Aorta (tissue), 5 donors: ENCODE measurements at places on chromosomes 5 and 9. TPM values are rescaled to one million over a fixed set of nuclear protein-coding genes. Genes with fewer than 3 reads are reported as not detected.

DNA sequence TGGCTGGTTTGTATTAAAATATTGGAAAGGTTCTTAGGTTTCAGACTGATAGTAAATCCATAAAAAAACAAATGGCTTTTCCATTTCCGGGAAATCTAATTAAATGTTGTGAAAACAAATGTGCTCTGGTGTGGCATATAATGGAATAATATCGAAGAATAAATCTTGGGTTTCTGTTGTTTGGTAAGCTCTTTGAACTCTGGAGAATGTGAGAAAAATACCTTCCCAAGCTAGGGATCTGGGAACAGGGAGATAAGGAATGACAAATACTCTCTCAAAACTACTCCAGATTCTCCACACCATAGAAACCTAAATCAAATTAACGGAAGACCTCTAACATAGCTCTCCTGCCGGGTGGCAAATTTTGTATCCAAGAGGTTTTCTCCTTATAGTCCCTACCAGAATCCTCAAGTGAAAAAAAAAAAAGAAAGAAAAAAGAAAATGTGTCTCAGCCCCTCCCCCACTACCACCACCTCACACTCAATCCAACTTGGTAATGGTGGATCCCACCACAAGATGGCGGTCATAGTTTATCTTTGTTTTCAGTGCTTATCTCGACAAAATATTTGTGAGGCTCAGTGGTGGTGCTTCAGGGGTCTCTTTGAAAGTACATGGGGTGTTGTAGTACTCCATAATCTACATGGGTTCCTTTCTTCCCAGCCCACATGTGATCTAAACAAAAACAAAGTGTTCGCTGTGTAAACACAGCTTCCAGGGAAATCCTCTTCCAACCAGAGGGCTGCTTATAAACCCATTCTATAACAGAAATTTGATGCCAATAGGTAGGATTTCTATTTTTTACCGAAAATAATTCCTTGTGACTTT lies 54.5 kb upstream of the FST start:
- H3K4me1 ChIP-seq: peaks cover 6% of the 10 kb centered on the region
- H3K4me3 ChIP-seq: no peak overlapping the region
- no peaks in the 10 kb centered on the region for H3K36me3 ChIP-seq
- H3K27ac ChIP-seq: no peak overlapping the region

DNA sequence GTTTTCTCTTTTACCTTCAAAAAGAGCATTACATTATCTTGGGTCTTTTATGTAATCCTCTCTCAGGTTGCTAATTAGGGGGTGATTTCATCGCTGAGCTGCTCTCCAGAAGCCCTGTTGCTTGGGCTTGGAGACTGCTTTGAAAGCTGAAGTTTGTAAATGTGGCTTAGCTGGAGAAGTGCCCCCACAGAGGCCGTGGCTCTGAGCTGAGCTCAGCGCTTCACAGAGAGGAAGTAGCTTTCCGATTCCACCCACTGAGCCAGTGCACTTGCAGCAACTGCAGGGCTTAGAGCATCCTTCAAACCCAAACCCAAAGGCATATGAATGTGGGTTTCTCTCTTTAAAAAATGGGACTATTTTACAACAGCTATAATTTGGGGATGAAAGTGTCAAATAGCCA lies 13.7 kb upstream of the NXNL2 start:
- H3K4me1 ChIP-seq: no peaks in the 10 kb centered on the region
- H3K4me3 ChIP-seq: no peak overlapping the region
- H3K27me3 ChIP-seq: no peaks in the 10 kb centered on the region
- peak; percentile 59 for DNase-seq
- no peaks in the 10 kb centered on the region for H3K36me3 ChIP-seq

GRCh38 chr9:120742951-120743416 lies 28.7 kb upstream of the MEGF9 start:
- H3K27me3 ChIP-seq: no peaks in the 10 kb centered on the region
- no peak overlapping the region for H3K4me3 ChIP-seq
- H3K4me1 ChIP-seq: no peaks in the 10 kb centered on the region
- H3K36me3 ChIP-seq: no peaks in the 10 kb centered on the region
- DNase-seq: no peak
- H3K27ac ChIP-seq: no peak overlapping the region

DNA sequence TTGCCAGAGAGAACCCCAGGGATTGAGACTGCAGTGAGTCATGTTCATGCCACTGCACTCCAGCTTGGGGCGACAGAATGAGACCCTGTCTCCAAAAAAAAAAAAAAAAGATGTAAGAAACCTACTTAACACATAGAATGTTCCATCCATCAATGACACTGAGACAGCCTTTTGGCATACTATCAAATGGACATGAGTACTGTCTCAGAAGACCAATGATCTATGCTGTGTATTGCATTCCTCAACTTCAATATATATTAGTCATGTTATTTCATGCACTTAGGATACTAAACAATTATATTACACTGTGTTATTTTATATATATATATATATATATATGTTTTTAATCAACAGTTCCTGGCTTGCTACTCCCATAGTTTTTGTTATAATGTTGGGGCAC lies 57.1 kb upstream of the ANKH start:
- no peaks in the 10 kb centered on the region for H3K4me1 ChIP-seq
- no peaks in the 10 kb centered on the region for H3K27me3 ChIP-seq
- H3K27ac ChIP-seq: no peak overlapping the region
- DNase-seq: no peak

GRCh38 chr5:180970336-180970735 lies 18.3 kb upstream of the BTNL3 start:
- H3K27ac ChIP-seq: no peak overlapping the region
- DNase-seq: no peak
- no peaks in the 10 kb centered on the region for H3K4me1 ChIP-seq
- H3K27me3 ChIP-seq: no peaks in the 10 kb centered on the region
- H3K4me3 ChIP-seq: no peak overlapping the region

DNA sequence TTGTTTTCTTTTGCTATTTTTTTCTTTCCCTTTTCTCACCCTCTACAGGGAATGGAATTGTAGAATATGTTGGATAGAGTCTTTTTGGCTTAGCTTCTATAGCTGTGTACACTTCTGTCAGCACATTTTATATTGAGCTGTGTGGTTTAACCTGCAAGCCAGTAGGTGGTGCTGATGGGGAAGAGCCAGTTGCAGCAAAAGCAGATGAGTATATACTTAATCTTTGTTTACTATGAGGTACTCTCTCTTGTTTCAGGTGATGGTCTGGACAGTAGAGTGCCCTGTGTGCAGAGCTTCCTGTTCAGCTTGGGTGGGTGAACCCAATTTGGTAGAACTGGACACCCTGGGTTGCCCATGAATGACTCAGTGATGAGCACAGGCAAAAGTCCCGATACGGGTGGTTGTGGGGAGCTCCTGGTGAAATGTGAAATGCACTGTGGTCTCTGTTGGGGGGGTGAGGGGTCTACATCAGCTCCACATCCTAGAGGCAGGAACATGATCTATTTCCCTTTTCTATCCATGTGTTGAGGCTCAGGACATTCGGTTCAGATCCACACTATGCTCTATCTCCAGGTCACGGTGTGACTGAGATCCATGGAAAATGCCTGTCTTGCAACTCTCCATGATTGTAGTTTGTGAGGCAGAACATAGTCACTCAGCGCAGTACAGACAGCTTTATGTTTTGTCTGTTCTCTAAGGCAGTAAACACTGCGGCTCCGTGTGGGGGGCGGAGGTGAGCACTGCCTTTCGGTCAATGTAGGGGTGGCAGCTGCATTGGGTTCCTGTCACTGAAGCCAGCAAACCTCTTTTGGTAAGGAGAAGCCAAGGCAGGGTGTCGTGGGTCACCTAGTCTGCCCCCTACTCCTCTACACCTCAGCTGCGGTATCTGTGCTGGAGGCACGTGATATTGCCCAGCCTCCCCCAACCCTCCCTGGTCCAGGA lies 353.2 kb downstream of the PRR16 start:
- H3K4me1 ChIP-seq: no peaks in the 10 kb centered on the region
- no peaks in the 10 kb centered on the region for H3K36me3 ChIP-seq
- H3K4me3 ChIP-seq: no peak overlapping the region
- H3K27ac ChIP-seq: no peak overlapping the region
- no peak for DNase-seq

GRCh38 chr9:133612816-133613215 lies 3.6 kb upstream of the FAM163B start:
- no peak overlapping the region for H3K27ac ChIP-seq
- DNase-seq: peak; percentile 30
- H3K36me3 ChIP-seq: no peaks in the 10 kb centered on the region
- H3K4me3 ChIP-seq: no peak overlapping the region

DNA sequence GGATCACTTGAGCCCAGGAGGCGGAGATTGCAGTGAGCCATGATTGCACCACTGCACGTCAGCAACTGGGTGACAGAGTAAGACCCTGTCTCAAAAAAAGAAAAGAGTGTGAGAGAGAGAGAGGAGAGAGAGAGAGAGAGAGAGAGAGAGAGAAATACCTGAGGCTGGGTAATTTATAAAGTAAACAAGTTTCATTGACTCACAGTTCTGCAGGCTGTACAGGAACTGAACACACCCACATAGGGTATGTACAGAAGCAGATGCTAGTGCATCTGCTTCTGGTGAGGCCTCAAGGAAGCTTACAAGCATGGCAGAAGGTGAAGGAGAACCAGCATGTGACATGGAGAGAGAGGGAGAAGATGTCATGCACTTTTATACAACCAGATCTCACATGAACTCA lies 46.4 kb upstream of the CHD1 start:
- no peak for DNase-seq
- H3K4me1 ChIP-seq: no peaks in the 10 kb centered on the region
- no peak overlapping the region for H3K27ac ChIP-seq
- no peak overlapping the region for H3K4me3 ChIP-seq
- no peaks in the 10 kb centered on the region for H3K36me3 ChIP-seq
- no peaks in the 10 kb centered on the region for H3K27me3 ChIP-seq

DNA sequence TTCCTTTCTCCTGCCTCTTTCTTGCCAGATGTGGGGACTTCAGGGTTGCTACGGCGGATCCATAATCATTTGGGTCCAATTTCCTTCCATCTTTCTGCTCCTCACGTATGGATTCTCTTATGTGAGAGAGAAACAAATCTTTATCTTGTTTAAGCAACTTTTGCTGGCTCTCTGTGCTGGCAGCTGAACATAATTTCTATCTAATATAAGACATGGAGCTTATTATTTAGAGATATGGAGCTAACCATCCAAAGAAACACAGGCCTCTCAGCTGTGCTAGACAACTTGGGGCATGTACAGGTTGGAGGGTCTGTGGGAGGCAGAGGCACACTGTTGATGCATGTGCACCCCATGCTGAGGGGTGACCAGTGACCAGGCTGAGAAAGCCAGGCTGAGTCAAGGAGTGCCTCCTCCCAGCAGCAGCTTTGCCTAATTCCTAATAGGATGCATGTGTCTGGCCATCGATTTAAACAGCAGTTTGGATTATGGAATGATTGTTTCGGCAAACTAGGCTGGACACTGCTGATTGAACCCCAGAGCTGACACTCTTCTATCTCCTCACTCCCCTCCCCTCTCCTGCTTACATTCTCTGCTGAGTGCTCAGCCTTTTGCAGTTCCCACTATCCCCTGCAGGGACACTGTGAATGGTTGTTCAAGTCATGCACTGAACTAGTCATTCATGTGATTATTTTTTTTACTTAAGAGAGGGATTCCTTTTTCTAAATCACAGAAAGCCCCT lies 195.8 kb downstream of the ERCC6L2 start:
- H3K4me1 ChIP-seq: no peaks in the 10 kb centered on the region
- no peak overlapping the region for H3K27ac ChIP-seq
- no peaks in the 10 kb centered on the region for H3K36me3 ChIP-seq

GRCh38 chr5:21844960-21845359 lies 1008.2 kb downstream of the CDH12 start:
- no peak overlapping the region for H3K27ac ChIP-seq
- H3K4me1 ChIP-seq: no peaks in the 10 kb centered on the region
- no peak for DNase-seq
- no peaks in the 10 kb centered on the region for H3K27me3 ChIP-seq
- H3K4me3 ChIP-seq: no peak overlapping the region

DNA sequence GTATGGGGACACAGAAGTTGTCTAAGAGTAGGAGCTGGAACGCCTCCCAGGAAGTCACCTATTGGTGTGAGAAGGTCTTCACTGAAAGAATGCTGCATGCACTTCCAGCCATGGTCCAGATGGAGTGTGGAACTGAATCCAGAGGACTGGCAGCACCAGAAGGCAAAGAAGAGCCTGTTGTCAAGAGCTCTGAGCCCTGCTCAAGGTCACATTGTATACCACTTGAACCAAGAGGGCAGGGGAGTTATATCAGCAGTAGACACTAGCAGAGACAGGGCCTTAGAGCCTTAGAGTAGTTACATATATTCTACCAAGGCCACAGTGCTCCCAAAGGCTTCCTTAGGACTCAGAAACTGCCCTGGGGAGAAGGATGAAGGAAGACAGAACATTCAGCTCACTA lies 130.8 kb upstream of the POC5 start:
- H3K36me3 ChIP-seq: no peaks in the 10 kb centered on the region
- DNase-seq: no peak
- H3K4me3 ChIP-seq: no peak overlapping the region
- no peaks in the 10 kb centered on the region for H3K27me3 ChIP-seq
- no peak overlapping the region for H3K27ac ChIP-seq

GRCh38 chr9:128296340-128297220 lies 20.5 kb downstream of the SWI5 start:
- no peak overlapping the region for H3K4me3 ChIP-seq
- H3K27ac ChIP-seq: no peak overlapping the region
- H3K36me3 ChIP-seq: no peaks in the 10 kb centered on the region
- no peak for DNase-seq
- no peaks in the 10 kb centered on the region for H3K4me1 ChIP-seq

- no peaks in the 10 kb centered on the region for H3K36me3 ChIP-seq
- DNase-seq: no peak
- no peak overlapping the region for H3K4me3 ChIP-seq
- H3K4me1 ChIP-seq: no peaks in the 10 kb centered on the region
Measured at GRCh38 chr9:5582835-5583195, 46.1 kb upstream of the RIC1 start.

DNA sequence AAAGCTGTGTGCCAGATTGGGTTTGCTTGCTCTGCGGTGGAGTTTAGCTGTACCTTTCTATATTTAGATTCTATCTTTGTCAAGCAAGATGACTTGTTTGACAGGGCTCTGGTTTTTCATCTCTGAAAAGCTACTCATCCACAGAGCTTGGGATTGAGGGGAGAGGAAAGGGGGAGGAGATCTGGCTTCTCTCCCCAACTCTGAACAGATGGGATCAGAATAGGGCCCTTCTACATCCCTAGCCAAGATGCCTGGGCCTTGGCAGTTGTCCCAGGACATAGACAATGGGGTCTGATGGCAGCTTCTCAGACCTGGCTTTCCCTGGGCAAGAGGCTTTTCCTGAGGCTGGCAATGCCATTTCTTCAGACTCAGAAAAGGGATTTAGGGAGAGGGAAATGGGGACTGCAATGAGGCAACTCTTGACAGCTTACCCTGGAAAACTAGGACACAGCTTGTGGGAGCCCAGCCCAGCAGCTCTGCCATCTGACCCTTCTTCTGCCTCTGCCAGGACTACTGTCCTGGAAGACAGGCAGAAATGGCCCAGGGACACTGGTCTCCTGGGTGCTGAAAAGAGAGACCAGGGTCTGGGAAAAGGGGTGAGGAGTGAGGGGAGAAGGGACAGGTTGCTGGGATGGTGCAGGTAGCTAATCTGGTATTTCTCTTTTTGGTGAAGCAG lies 50.2 kb upstream of the ASTN2 start:
- DNase-seq: no peak
- no peak overlapping the region for H3K4me3 ChIP-seq
- H3K27ac ChIP-seq: no peak overlapping the region
- H3K36me3 ChIP-seq: no peaks in the 10 kb centered on the region
- no peaks in the 10 kb centered on the region for H3K27me3 ChIP-seq

UBE2D2 gene
- total RNA-seq: 96.8 TPM

C5orf52 gene
- total RNA-seq: not detected

FREM1 gene
- total RNA-seq: 14.0 TPM

PCDHGA4 gene
- total RNA-seq: 10.2 TPM

ENHO gene
- total RNA-seq: not detected

DMRTA1 gene
- total RNA-seq: 0.13 TPM

SPATA31A3 gene
- not detected for total RNA-seq

CAMK4 gene
- 0.62 TPM for total RNA-seq

CEL gene
- total RNA-seq: 4.5 TPM

ZFP37 gene
- total RNA-seq: 4.5 TPM
